Activated T-cell treated with anti-CD3 and anti-CD28 coated beads for 48 hours (primary cell): ENCODE measurements at places on chromosomes 5 and 9.

- DNase-seq: no peak
Measured at GRCh38 chr9:136525841-136526499, 19.9 kb downstream of the NOTCH1 start.

GRCh38 chr9:35110327-35110761 lies 5.3 kb downstream of the ATOSB start:
- no peak for DNase-seq

DNA sequence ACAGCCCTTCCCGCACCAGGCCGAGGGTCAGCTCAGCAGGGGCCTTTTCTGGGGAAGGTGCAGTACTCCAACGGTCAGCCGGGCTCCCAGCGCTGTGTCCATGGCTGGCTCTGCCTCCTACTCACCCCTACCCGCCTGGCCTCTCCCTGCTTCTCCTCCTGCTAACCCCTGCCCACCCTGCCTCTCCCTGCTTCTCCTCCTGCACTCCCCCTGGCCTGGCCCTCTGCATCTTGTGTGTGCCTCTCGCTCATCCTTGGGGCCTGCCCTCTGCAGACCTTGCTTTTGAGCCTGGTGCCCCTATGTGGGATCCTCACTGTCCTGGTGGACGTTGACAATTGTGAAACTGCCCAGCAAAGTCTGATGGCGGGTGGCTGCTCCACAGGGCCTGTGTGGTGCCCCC lies 274.6 kb upstream of the IRX2 start:
- DNase-seq: no peak

DNA sequence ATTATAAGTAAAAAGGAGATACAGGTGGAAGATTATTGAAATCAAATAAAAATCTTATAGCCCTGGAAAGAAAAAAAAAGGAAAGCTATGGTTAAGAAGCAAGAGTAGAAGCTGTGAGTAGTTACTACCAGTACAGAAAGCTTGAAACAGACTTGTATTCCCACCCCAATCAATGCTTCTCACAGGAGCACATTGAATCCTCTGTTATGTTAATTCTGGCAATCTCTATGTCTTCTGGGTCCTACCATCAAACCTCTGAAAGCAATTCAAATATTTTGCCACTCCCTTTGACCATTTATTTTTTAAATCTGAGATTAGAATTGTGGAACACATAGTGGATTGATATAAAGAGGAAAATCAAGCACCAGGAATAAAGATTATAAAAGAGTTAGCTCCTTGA lies 186.5 kb downstream of the MEF2C start:
- no peak for DNase-seq

GRCh38 chr5:100861148-100861547 lies 41.9 kb downstream of the ST8SIA4 start:
- DNase-seq: no peak

GRCh38 chr9:132606066-132606465 lies 23.7 kb downstream of the BARHL1 start:
- no peak for DNase-seq

DNA sequence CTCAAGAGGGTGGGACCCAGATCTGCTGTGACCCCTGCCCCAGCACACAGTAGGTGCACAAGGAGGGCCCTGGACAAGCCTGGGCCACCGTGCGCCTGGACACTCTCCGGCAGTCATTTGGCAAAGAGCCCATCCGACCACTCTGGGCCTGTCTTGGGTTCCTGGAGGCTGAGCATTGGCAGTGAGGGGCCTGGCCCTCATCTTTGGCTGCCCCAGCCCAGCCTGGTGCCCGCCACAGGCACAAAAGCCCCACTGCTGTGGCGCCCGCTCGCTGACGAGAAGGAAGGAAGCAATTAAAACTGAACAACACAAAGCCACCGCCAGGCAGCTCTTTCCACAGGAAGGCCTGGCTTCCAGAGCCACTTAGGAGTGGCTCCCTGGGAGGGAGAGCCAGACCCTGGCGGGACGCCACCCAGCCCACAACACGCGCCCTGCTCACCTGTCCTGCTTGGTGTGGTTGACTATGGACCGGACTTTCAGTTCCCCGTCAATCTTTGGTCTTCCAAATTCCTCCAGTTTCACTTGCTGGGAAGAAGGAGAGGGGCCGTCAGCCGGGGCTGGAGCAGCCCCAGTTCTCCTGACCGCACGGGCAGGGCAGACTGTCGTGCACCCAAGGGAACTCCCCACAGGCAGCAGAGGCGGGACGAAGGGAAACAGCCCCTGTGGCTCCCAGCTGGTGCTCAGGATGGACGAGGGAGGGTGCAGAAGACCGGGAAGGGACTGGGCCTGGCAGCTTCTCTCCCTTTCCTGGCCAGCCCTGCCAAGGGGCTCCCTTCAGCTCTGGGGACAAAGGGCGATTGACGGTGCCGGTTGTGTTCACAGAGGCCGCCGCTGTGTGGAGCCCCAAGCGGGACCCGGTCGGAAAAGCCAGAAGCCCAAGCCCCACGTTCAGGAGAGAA lies 50.9 kb upstream of the SARDH start:
- DNase-seq: no peak

DNA sequence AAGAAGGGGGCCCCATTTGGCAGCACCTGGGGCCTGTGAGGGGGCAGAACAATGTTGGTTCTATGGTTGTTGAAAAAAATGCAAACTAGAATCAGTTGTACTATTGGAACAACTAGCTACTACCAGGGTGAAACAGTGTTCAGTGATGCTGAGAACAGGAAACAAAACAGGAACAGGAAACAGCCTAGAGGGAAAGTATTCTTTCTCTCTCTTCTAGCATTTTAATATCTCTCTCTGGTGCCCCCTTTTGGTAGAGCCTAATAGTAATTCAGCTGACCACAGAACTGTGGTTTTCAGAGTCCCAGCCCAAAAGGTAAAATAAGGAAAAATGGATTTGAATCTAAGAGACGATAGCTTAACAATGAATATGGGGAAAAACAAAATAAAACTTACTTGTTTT lies 138.0 kb upstream of the KCNN2 start:
- DNase-seq: no peak

DNA sequence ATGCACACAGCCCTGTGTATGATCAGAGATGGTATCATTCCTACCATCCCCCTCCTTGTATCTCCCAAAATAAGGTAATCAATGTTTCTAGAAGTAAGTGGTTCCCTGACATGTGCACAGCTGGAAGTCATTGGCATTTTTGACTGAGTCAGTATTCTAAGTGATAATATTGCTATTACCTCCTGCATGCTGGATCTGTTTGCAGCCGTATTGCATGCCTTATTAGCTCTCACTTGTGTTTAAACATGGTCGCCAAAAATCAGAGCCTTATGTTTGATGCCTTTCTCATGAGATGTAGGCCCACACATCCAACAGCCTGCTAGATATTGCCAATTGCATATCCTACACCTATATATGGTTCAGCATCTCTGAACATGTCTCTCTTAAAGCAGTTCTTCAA lies 254.3 kb downstream of the CDH12 start:
- no peak for DNase-seq
